Activated T-cell treated with anti-CD3 and anti-CD28 coated beads, Interleukin-2, amount 50 U/mL, for 72 hours (primary cell): ENCODE measurements at places on chromosomes 1 and 21.

DNA sequence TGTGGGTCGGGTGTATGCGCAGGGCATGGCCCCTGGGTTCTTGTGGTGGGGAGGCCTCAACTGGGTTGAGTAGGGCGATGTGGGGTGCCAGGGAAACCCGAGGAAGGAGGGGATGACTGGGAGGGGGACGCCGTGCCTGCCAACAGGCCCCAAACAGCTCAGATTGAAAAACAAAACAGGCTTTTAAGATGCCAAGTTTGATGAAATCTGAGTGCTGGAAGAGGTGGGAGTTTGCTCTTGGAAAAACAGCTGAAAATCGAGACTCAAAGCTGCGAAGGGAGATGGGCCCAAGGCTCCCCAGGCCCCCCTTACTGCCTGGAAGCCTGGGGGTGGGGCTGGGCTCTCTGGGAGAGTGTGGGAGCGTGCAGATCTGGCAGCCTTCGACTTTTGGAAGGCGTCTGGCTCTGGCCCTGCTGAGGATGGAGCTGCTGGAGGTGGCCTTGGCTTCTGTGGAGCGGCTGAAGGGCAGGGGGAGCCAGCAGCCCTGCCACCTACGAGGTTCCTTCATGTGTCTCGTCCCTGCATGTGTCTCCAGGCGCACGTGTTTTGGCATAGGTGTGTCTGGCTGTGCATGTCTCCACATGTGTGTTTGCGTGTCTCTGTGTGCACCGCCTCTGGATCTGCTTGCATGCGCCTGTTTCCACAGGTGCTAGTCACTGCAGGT is 33.3 kb downstream of the PTPRF start:
- no peak for DNase-seq

DNA sequence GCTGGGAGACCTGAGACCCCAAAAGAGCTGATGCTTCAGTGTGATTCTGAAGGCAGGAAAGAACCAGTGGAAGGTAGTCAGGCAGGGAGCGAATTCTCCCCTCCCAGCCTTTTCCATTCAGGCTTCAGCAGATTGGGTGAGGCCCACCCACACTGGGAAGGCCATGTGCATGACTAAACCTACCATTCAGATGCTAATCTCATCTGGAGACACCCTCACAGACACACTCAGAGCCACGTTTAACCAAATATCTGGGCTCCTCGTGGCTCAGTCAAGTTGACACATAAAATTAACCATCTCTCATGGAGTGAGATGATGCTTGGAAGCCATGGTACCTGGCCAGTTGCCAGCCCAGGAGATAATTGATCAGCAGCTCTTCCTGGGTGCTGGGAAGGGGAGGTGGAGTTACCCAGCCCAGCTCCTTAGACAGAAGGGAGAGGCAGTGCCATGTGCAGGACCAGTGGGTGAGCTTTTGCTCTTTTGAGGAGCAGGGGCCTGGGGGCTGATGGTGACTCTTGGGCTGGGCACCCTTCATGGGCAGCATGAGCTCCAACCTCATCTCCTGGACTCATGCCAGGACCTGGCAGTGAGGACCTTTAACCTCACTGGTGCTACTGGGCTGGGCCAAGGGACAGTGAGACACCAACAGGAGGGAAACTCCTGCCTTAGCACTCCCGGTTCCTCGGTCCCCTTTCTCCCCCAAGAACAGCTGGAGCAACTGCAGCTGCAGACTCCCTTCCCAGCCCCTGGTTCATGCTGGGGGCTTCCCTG is 89.0 kb upstream of the ACTL8 start:
- no peak for DNase-seq

- DNase-seq: no peak
These were observed 134.2 kb downstream of the SETD4 start for GRCh38 chr21:35926003-35926740.

DNA sequence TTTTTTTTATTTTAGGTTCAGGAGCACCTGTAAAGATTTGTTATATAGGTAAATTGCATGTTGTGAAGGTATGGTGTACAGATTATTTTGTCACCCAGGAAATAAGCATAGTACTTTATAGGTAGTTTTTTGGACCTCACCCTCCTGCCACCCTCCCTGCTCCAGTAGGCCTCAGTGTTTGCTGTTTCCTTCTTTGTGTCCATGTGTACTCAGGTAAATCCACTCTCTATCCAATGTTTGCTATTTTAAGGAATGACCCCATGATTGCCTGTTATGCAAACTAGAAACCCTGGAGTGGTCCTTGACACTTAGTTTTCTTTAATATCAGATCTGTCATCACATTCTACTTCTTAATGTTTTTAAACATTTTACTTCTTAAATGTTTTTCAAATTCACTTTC is 33.9 kb downstream of the LHX9 start:
- no peak for DNase-seq

DNA sequence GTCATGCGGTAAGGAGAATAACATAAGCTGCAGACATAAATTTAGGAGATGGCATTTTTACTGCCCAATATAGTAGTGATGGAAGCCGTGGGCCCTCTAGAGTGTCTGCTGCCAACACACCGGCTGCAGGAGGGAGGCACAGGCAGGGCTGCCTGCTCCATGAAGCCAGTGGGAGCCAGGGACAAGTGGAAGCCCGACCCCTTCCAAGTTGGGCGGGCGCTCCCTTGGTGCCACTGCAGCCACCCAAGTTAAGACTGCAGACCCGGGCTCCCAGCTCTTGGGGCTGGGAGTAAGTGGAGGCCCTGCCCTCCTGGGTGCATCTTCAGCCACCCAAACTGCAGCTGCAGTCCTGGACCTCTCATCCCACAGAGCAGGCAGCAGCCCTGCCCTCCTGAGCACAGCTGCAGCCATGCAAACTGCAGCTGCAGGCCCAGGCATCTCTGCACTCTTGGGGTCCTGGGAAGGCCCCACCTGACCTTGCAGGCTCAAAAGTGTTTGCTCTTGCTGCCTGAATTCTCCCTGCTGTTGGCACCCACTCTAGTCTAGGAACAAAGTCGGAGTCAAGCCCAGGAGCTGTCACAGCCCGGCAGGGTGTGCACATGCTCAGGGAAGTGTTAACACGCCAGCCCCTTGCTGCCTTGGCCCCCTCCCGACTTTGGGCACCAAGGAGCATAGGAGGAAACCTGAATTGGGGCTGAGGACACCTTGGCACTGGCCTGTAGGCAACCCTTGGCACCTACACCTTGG is 437.2 kb upstream of the PRMT6 start:
- DNase-seq: no peak

DNA sequence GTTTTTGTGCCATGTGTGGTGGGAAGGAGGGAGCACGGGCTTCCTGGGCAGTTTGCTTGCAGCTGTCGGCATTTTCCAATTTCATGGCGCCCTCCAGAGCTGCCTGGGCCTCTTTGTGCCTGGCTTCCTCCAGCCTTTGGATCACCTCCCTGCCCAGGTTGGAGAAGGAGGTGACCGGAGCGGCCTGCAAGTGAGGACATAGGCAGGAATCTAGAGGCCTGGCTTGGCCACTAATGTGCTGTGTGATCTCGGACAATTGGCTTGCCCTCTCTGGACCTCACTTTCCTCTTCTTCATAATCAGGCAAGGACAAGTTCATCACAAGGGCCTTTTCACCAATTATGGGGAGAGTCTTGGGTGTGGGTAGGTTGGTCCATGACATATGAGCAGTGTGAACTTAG is 245.1 kb downstream of the MATN1 start:
- no peak for DNase-seq

DNA sequence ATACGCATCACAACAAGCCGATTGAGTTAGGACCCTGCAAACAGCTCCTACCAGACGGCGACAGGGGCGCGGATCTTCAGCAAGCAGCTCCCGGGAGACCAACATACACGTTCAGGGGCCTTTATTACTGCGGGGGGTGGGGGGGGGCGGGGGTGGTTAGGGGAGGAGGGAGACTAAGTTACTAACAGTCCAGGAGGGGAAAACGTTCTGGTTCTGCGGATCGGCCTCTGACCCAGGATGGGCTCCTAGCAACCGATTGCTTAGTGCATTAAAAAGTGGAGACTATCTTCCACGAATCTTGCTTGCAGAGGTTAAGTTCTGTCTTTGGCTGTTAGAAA is 162.0 kb downstream of the RUNX1 start:
- DNase-seq: no peak

DNA sequence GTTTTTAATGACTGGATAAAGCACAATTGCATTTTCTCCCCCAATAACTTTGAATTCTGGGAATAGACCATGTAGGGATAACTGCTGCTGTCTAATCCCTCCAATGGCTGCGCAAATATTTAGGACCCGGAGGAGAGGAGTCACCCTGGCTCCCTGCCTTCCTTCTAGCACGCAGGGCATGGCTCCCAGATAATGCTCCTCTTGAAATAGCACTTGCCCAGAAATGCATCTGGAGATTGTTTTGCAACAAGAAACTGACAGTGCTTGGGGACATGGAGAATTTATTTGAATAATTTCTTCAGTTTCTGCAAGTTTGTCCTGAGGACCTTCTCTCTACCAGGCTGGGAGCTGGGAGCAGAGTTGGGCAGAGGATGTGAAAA is 83.5 kb downstream of the MAN1C1 start:
- DNase-seq: no peak

- DNase-seq: no peak
These were observed 5.0 kb upstream of the ADAMTS1 start for GRCh38 chr21:26850116-26850643.

DNA sequence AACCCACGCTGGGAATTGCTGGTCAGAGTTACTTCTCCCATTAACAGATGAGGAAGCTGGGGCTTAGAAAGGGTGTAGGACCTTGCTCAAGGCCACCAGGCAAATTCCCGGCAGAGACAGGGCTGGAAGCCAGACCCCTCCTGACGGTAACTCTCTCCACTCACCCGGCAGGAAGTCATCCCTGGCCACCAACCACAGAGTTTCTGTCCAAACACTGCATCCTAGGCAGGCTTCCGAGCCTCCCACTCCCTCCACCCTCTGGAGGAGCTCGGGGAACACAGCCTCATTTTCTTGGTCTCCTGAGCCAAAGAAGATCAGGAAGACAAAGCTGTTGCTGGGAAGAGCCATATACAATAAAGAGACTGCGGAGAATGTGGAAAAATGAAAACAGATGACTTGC is 25.0 kb upstream of the ZNF436 start:
- no peak for DNase-seq

DNA sequence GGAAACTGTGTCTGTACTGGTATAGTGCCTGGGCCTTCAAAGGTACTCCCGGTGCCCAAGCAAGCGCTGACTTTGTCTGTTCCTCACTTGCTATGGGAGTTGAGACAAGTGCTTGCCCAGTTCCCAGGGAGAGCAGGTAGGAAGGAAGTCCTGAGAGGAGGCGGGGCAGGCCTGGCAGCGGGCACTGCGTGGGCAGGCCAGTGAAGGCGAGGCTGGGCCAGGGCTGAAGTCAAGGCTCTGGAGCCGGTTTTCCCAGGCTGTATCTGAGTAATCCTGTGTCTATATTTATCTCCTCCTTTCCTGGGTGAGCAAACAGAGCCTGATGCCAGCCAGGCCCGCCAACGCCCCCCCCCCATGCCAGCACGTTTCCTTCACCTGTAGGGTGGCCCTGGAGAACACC is 15.9 kb upstream of the EDN2 start:
- DNase-seq: no peak

DNA sequence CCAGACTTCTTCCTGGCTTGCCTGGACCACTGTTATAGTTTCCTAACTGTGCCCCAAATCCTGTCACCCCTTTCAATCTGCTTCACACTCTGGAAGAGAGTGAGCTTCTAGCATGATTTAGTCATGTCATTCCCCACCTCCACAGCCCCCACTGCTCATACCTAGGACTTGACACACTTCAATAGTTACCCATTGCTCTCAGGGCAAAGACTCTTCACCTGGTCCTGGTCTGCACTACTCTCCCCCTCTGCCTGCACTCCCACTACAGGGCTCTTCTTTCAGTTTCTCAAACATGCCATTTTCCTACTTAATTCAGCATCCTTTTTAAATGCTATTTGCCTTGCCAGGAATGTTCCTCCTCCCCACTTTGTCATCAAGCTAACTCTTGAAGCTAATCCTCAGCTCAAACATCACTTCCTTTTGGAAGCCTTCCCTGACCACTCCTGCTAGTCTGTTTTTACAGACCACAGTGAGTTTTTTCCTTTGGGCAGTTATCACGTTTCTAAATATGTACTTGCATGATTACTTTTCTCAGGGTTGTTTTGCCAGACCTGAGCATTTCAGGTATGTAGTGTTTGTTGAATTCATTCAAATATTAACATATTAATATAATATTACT is 24.7 kb downstream of the CYP2J2 start:
- no peak for DNase-seq
